ENCODE measurements at places on chromosomes 2 and 18.

DNA sequence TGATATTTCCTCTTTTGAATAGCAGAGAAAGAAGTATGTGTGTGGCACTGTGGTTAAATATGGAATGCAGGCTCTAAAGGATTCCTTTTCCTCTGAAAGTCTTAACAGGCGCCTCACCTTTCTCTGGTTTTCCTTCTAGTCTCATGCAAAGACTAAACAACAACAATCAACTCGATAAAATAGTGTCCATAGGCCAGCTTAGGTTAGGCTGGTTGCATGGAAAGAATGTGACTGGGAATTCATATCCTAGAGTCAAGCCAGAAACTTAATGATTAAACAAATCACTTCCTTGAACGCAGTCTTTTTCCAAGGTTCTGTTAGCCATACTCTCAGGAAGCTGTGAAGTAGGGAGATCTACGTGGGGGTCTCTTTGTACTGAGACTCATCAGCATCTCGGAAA, 800.8 kb upstream of the ID2 start:
- DNase-seq = peak; percentile 78

DNA sequence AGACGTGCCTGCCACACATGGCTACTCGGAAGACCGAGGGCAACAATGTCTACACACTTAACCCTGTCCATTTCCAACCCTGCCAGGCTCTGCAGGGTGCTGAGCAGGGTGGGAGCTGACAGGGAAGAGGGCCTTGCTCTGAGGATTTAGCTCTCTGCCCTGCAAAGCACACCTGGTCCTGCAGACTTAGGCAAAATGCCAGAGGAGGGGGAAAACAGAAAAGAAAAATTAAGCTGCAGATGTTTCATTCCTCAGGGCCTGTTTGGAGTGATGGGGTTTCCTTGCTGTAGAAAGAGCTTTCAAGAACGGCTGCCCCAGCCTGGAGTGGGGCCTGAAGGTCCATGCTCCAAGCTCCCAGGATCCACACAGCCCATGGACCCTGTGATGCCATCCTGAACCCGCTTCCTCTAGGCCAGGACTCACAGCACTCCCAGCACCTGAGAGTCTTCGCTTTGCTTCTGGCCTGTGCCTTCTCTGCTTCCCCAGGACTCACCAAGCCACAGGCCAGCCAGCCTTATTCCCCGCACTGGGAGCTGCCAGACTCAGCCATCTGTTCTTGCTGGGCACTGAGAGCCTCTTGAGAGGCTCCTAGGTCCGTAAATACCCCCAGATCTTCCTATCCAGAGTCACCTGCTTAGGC, 9.1 kb upstream of the TEX51 start:
- no peak for DNase-seq

DNA sequence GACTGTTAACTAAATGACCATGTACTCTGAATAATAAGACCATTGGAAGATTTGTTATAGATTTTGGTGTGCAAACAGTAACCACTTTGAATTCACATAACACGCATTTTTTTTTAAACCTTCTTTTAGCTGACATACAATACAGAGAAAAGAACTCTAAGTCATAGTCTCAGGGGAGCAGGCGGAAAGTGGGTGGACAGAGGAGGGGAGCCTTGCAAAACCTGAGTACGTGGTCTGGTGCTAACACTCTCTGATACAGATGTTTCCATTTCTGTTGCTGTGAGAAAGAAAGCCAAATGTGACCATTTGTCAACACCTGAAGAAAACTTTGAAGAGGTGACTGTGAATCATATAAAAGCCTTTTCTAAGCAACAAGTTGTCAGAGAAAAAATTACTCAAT, 151.8 kb upstream of the GCFC2 start:
- DNase-seq = no peak

- DNase-seq = no peak
Measured at GRCh38 chr2:217667512-217667911, 335.3 kb downstream of the TNS1 start.

DNA sequence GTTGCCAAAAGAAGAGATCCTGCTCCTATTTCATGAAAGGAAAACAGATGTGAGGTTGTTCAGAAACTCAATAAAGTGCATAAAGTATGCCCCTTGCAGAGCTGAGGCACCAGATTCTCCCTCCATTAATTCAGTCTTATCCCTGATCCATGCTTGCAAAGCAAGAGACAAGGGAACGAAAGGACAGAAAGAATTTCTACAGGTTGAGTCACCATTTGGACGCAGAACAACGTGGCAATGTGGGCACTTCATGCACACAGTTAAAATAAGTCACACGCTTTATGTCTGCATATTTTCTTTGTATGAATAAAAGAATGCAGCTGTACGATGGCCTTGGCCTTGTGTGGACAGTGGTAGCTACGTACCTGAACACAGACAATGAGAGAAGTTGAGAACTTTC, 321.7 kb upstream of the REV1 start:
- DNase-seq = peak; percentile 86

GRCh38 chr2:45713591-45713990, 62.1 kb downstream of the PRKCE start:
- no peak for DNase-seq

GRCh38 chr2:190519975-190520767, 14.4 kb downstream of the NEMP2 start:
- no peak for DNase-seq

DNA sequence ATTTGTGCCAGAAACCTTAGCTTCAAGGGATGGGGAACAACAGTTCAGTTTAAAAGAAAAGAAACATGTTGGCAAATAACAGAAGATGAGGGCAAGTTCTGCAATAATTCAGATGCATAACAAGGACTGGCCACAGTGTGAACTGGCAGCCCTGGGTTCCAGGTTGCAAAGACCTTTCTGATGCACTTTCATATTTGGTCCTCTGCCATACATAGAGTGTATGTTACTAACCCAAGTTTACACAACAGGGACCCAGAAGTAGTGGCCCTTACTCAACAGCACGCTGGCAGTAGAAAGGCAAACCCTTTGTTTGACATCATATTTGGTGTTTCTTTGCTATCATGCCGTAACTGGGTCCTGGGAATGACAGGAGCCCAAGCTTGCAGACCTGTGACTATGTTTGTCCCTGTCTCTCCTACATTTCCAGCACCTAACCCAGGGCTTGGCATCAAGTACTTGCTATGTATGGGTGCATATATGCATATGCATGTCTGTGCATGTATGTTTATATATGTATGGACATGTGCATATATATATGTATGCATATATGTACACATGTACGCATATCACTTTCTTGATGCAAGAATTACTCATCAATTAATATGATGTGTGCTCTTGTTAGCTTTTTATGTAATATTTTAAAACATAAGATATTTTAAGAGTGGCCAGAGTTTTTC, 94.3 kb downstream of the MBP start:
- DNase-seq = no peak

- no peak for DNase-seq
Measured at GRCh38 chr2:235911633-235912233, 256.5 kb downstream of the GBX2 start.

- no peak for DNase-seq
Measured at GRCh38 chr2:1024981-1025380, 74.3 kb downstream of the SNTG2 start.

DNA sequence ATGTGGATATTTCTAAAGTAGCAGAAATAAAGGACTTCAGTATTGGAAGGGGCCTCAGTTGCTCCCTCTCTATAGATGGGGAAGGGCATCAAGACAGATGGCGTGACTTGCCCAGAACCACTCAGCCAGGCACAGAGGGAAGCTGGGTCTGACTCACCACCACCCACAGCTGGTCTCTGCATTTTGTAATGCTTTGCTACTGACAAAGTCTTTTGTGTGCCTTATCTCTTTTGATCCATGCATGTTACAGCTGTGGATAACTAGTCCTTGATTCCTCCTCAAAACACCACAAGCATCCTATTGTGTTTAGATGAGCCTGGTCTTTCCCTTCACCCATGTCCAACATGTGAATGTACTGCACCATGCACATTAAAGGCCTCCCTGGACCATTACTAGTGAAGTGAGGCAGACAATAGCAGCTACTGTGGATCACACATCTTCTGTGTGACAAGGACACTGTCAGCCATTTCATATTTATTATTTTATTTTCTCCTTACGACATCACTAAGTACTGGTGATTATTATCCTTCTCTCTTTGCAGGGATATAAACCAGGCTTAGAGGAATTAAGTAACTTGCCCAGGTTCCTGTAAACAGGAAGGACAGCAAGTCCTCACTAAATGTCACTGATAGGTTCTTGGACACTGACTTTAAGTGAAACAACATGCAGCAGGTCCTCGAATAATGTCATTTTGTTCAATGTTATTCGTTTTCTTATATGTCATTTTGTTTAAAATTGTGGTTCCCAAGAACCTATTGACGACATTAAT, 29.6 kb upstream of the IL37 start:
- peak; percentile 44 for DNase-seq

DNA sequence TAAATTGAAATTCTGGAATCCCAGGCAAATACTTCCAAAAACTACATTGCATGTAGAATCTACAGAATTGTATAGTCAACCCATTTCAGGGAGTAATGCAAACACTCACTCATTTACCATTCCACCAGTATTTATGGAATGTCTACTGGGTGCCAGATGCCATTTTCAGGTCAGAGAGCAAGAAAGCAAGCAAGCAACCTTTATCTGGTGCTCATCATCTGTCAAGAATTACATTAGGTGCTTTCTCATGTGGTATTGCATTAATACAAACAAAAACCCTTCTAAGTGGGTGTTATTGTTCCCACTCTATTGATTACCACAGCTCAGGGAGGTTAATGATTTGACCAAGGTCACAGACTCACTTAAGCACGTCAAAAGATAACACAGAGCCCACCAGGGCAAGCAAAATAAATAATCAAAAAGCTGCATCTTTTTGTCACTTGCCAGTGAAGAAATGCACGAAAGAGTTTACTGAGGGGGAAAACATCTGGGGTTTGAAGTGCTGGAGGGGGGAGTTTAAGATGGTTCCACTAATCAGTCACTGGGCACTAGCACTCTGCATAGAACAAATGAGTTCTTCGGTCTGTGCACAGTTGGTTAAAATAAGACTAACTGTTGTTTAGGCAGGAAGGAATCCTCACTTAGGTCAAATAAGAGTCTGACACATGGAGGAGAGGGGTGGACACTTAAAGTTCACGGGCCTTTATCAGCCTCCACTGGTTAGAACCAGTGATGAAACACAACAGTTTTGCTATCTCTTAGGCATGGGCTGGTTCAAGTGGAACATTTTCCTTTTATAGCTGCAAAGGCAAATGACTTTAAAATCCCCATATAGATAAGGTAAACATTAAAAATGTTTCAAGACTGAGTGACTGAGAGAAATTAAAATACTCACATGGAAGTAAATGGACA, 208.8 kb downstream of the CDH2 start:
- DNase-seq = no peak

GRCh38 chr2:234500394-234501006, 3.6 kb upstream of the ARL4C start:
- peak; percentile 71 for DNase-seq

GRCh38 chr2:195658541-195658890, 1.5 kb downstream of the SLC39A10 start:
- DNase-seq = peak; percentile 80

- DNase-seq = no peak
Measured at GRCh38 chr2:136441979-136442714, 323.2 kb upstream of the THSD7B start.

DNA sequence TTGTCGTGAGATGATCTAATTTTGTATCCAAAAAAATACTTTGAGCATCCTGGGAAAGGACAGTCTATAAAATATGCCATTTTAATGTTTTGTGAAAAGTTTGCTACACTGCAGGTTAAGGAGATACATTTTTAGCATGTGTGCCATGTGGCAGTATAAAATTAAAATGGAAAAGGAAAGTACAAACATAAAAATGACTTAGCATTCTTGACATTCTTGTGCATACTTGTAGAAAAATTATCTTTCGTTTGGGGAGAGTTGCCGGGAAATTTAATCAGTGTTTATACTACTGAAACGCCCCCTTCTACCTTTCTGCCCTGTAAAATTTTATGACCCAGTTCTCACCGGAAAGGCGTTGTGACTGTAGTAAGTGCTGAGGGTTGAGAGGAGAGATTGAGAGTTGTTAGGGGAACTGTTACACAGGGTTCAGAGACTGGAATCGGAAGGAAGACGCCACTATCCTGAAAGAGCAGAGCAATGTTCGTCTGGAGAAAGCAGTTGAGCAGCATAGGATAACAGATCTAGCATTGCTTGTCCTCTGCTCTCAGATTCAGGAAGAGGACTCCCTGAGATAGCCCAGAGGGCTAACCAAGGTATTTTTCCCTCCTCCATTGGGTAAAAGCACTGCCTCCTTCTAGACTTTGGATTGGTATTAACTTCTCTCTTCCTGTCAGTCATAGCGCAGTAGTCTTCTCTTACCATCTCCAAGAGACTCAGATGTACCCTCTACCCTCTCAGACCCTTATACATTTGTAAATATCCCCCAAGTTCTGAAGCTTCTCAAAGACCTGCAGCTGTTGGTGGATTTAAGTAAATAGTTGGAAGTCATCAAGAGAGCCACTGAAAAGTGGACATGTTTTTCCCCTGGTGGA, 2.7 kb downstream of the CDH20 start:
- peak; percentile 26 for DNase-seq

- peak; percentile 83 for DNase-seq
Measured at GRCh38 chr2:36456227-36457175, 100.9 kb downstream of the CRIM1 start.

DNA sequence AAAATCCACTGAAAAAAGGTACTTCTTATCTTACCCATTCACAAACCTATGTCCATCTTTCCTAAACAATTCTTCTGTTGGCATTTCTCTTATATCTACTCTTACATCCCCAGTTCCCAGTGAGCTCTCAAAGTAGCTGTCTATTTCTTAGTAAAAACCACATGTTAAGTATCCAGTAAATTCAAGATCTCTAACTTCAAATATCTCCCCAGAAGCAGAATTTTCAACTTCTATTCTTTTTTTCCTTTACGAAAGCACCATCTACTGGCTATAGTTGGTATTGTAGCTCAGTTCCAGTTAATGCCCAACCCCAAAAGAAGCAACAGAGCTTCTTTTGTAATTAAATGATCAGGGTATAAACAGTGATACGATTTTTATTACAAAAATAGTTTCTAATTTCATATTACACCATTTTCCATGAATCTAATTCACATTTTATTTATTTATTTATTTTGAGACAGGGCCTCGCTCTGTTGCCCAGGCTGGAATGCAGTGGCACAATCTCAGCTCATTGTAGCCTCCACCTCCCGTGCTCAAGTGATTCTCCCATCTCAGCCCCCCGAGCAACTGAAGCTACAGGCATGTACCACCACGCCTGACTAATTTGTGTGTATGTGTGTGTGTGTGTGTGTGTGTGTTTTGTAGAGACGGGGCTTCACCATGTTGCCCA, 28.5 kb downstream of the HRH4 start:
- DNase-seq = peak; percentile 63

- DNase-seq = no peak
Measured at GRCh38 chr18:35182151-35182550, 58.7 kb upstream of the ZNF397 start.

DNA sequence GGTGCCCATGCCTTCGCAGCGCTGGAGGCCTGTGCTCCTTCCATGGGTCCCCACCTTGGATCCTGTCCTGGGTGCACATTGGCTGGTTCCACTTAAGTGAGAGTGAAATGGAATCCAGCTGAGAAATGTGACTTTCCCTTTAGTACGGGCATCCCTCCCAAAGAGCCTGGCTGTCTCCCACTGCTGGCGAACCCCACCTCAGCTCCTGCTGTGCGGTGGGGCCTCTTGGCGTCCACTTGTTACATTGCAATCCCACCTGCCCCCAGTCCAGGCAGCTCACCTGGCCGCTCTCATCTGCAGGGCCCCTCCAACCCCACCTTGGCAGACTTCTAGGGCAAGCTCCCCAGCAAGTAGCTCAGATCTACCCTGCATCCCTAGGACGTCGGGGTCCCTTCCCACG, 35.5 kb upstream of the GNAL start:
- no peak for DNase-seq

All from astrocyte of the hippocampus (primary cell).